ENCODE measurements at places on chromosomes 3 and 15.

DNA sequence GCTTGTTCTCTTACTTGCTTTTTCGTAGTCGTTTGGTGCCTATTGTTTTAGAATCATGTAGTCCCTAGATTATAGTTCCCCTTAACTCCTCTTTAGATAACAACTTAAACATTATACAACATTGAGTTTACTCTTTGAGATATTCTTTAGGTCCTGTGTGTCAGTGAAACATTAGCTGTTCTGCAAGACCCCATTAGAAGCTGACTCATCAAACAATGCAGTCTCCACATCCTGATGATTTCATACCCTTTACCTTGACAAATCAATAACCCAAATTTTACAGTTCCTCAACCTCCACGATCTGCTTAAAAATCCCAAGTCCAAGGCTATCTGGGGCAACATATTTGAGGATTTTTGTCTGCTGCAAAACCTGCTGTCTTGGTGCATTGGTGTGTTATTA lies 582.9 kb downstream of the NSUN3 start:
- DNase-seq = no peak

DNA sequence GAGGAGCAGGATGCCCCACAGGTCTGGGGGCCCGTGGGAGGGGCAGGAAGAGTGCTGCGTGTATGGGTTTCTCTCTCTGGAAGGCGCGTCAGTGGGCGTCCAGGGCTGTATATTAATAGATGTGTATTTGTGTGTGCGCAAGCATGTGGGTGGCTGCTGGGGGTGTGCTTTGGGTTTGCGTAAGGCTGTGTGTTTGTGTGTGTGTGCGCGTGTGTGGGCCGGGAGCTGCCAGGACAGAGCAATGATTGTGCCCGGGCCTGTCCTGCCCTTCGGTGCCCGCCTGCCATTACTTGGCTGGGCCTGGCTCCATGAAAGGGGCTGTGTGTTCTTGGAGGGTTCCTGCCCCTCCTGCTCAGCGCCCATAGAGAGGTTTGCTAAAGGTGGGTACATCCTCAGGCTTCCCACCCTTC lies 16.3 kb downstream of the CSPG4 start:
- DNase-seq = no peak

DNA sequence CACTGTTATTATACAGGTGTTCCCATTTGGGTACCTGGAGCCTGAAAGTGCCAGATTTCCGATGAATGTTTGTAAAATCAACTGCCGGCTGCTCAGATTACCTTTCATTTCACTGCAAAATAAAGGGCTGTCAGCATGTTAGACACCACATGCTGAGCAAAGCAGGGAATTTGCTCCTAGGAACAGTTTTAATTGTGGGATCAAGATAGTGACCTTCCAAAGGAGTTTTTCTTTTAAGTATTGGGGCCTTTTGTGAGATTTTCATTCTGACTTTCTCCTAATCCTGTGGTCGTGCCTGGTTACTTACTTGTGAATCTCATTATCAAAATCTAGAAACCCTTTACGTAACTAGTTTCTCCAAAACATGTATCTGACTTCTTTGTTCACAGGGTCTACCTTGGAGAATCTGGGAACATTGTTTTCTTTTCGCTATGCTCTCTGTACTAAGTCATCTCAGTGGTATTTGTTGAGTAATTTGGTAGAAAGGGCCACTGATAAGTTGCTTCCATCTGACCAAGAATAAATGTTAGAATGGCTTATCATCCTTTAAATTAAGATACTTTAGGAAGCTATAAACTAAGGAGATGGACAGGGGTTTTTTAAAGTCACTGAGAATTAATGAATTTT lies 40.8 kb upstream of the LRTM1 start:
- no peak for DNase-seq

- DNase-seq = no peak
These were observed 19.4 kb downstream of the MYLK start for GRCh38 chr3:123864706-123865105.

Data from LoVo (cell line).